ENCODE measurements at places on chromosomes 7 and 10. TPM values are rescaled to one million over a fixed set of nuclear protein-coding genes. Genes with fewer than 3 reads are reported as not detected.

DNA sequence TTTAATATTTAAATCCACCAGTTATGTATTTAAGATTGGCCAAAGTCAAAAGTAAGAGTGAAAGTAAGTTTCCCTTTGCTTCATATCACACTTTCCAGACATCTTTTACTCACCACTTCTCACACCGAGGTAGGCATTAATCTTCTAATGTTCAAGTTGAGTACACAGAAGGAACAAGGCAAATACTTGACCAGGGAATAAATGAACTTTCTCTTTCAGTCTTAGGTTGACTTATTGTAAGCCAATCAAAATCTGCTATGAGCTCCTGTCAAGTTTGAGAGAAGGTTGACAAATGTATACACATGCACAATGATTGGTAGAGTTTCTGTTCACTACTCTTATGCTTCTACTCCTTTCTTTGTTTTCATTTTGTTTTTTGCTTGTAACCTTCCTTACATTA, 842.5 kb downstream of the REEP3 start:
- no peak for DNase-seq

DNA sequence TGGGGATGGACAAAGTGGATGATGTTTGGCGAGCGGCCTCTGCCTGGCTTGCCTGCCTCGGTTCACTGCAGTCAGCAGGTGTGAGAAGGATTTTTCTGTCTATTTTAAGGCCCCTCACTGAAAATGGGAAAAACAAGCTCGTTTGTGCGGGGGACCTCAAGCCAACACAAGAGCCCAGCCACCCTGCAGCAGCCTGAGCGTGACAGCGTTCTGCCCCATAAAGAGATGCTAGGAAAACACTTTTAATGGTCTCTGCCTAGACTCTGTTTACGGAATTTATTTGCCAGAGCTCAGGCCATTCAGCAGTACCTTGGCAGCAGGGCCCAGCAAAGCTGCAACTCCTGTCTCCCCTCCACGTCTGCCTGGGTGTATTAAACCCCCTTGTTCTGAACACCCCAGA, 131.7 kb downstream of the GRK5 start:
- DNase-seq, result no peak

- no peak for DNase-seq
These were observed 149.4 kb upstream of the AKR1E2 start for GRCh38 chr10:4676566-4676965.

SLC18A2 gene
- polyA plus RNA-seq, result 0.62 TPM

TCAF2 gene
- polyA plus RNA-seq, result 3.0 TPM
